Tibial nerve (tissue), 4 donors: ENCODE measurements at places on chromosomes 16 and 17.

DNA sequence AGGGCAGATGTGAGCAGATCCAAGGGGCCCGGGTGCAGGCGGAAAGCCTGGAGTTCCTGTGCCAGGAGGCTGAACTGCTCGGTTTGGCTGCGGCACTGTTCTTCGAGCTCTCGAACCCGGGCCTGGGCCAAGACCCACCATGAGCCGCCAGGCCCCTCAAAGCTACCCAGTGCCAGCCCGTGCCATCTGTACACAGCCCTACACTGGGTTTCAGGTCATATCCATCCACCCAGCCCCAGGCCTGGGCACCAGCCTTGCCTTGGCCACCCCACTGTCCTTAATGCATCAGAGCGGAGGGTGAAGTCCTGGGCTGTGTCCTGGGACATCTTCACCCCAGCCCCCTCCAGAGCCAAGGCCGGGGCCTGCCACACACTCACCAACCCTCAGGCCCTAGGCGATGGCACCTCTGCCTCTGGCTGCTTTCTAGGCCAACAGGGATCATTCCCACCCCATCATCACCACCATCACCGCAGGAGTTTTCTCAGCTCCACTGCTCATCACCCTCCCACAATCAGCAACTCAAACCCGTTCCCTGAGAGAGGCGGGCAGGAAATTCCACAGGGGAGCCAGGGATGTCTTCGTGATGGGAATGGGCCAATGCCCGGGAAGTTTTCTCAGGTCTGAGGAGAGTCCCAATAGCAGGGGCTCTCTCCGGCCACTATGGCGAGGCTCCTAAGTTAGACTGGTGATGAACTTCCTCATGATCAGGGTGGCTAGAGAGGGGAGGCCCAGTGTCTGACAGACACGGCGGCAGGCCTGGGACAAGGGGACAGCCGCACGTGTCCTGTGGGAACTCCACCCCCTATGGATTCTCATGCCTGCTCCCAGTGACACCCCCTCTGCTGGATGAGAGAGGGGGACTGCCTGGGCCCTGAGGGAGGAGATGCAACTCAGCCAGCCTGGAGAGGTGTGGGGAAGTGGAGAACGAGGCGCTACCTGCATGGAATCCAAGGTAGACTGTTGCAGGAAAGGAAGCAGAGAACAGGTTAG is 9.1 kb downstream of the TSPOAP1 start:
- no peak for DNase-seq

GRCh38 chr16:48201515-48202201 is 42.4 kb upstream of the LONP2 start:
- no peak for DNase-seq

GRCh38 chr16:28096983-28097899 is 33.7 kb upstream of the GSG1L start:
- no peak for DNase-seq

DNA sequence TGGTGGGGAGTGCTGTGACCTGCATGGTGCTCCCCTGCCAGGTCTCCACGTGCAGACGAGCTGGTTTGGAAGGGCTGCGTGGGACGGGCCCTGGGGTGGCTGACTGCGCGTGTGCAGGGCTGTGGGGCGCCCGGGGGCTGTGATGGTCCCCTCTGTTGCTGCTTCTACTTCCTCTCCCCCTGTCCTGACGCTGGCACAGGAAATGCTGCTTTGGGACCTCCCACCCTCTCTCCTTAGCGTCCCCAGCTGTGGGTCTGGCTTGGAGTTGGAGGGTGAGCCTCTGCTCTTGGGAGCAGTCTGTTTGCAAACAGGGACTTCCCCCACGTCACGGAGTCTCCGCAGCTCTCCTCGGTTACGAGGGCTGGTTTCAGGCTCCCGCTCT is 35.2 kb downstream of the TSC2 start:
- DNase-seq: no peak

DNA sequence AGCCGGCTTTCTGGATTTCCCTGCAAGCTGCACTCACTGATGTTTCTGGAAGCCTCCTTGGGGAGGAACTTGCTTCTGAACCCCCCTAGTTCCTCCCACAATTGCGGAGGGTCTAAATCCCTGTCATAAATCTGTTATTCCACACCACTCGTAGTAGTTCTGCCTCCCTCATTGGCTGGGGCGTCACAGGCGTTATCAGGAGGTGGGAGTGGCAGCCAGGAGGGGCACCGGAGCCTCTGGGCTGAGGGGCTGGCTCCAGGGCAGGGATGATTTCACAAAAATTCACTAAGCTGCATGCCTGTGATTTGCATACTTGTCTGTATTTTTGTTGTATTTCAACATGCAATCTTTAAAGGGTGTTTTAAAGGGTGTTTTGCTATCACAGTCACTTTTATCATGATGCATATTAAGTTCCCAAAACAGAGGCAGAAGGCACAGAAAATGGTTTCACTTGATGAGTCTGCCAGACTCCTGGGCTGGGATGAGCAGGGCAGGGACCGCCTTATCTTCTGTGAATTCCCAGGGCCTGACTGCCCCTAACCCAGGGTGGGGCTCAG is 176.2 kb upstream of the FOXF1 start:
- no peak for DNase-seq

DNA sequence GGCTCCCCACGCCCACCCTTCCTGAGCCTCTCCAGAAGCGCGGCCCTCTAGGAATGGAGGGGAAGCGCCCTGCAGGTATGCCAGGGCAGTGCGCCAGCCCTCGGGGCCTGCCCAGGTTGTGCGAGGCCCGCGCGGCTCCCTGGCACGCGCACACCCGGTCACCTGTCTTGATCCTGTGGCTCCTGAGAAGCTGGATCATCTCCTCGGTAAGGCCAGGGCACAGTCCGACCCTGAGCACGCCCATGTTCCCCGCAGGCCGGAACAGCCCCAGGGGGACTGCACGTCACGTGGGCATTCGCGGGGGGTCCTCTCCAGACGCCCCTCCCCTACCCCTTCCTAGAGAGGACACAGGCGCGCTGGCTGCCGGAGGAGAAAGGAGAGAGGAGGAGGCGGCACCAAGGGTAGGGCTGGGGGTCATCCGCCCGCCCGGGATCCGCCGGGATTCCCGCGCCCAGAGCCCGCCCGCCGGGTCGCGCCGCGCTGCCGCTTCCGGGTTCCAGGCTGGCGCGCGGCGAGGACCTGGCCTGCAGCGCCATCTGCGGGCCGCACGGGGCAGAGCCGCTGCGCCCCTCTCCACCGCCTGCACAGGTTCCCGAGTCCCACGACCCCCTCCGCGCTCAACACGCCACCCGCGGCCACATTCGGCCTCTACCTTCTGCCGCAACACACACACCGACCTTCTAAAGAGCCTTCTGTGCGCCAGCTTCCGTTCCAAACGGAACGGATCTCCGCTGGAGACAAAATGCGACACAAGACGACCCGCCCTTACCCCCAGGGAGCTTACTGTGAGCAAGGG is at the start of gene RAD51D:
TSS of gene RAD51D (minus strand) at position 491 of the 796 bp plus-strand sequence. CDS start at position 244, 247 bp downstream.
- DNase-seq: peak; percentile 58

DNA sequence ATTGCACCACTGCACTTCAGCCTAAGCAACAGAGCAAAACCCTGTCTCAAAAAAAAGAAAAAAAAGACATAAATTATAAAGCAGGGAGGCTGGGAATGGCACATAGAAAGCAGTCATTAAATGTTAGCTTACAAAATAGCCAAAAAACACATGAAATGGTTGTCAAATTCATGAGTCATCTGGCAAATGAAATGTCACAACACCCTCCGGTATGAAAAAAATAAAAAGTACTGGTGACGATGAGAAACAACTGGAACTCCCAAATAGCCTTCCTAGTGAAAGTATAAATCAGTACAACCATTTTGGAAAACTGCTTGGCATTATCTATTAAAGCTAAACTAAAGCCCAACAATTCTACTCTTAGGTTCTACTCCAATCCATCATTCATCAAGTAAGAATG is 3.5 kb upstream of the KATNB1 start:
- DNase-seq: no peak
